CD8-positive, alpha-beta memory T cell (primary cell): ENCODE measurements at places on chromosomes 13 and 19.

DNA sequence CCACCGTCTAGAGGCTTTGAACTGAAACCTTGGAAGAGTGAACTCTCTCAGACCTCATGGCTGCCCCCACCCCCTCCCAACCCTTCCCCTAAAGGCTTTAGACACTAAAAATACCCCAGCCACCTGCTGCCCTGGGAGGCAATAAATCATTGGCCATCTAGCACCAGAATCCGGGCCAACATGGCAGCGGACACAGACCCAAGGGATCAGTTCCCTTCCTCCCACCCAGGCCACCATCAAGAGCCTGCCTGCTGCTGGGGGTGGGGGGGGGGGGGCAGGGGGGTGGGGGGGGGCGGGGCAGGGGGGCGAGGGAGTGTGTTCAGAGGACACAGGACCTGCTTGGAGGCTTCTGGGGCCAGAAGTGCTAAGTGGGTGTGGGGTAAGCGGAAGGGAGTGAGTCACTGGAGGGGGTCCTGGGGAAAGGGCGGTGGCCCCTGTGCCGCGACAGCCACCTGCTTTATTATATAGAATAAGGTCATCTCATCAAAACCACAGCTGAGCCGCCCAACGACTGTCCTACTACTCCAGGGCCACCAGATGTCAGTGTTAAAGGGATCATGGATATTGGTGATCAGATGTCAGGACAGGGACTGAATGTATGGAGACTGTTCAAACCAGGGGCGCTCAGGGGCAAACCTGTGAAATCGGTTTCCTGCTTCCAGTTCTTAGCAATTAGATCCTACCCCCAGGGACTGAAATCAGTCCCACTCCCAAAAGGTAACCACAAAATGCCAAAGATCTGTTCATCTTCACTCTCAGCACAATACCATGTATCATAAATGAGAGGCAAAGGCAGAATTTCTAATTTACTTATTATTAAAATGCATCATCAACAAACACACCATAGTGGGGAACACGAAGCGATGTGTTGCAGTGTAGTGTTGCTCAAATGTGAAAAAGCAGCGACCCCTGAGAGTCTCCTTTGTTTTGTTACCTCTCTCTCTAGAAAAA lies 24.3 kb downstream of the ARL11 start:
- DNase-seq: no peak

GRCh38 chr19:12800923-12801465 lies 606 bp downstream of the PRDX2 start:
- DNase-seq: no peak

- DNase-seq: no peak
Observed at GRCh38 chr19:677601-678436, 1.6 kb downstream of the FSTL3 start.

GRCh38 chr19:3879656-3880055 lies 829 bp upstream of the ATCAY start:
- DNase-seq: no peak

DNA sequence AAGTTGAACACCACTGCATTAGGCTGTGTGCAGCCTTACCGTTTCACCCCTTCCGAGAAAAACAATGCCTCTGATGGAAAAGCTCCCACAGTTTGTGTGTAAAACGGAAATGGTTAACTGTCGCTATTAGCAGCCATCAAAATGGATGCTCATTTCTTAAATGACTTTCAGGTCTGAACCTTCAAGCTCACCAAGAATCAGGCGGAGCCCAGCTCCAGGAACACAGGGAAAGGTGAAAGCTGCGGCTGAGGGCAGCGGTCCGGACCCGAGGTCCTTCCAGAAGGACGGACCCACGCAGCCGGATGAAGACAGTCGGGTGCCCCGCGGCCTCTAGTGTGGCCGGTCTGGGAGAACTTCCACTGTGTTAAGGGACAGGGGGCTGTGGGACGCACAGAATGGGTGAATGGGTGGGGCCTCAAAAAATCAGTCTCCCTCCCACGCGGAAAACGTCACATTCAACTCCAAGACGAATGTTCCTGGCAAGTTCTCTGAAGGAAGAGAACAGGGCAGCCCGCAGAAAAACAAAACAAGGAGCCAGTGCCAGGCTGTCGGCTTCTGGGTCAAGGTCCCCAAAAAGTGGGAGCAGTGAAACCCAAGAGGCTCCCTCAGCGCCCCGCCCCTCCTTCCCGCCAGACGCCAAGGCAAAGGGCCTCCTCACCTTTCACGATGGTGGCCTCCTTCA lies 4.9 kb downstream of the IRS2 start:
- DNase-seq: no peak

DNA sequence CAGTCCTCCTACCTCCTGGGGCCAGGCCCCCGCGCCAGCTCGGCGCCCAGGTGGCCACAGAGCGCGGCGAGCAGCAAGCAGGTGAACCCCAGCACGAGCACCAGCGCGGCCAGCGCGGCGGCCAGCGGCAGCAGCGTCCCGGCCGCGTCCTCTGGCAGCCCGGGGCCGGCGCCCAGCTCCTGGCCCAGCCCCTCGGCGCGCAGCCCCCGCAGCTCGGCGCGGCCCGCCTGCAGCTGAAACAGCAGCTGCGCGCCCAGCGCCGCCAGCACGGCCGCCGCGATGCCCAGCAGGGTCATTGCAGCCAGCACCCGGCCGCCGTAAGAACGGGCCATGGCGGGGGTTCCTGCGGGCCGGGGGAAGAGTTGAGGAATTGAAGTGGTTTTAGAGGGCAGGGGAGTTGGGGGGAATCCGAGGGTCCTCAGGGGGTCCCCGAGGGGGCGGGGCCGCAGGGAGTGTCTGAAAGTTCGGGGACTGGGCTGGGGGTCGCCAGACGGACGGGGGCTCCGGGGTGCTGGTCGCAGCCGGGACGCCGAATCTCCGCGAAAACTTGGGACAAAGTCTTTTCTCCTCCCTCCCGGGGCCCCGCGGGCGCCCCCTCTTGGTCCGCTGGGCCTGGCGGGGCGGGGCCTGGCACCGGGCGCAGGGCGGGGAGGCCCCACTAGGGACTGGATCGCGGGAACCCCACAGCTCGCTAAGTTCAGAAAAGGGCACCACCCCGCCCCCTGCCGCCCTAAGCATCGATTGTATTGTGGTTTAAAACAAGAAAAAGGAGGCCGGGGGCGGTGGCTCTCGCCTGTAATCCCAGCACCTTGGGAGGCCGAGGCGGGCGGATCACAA lies at the start of gene TMEM221:
Gene TMEM221, minus strand, starts transcription at position 538 of the 837 bp plus-strand sequence. Its CDS starts 206 bp downstream, at position 332.
- peak; percentile 45 for DNase-seq
